ENCODE measurements at places on chromosomes 16 and 17.

DNA sequence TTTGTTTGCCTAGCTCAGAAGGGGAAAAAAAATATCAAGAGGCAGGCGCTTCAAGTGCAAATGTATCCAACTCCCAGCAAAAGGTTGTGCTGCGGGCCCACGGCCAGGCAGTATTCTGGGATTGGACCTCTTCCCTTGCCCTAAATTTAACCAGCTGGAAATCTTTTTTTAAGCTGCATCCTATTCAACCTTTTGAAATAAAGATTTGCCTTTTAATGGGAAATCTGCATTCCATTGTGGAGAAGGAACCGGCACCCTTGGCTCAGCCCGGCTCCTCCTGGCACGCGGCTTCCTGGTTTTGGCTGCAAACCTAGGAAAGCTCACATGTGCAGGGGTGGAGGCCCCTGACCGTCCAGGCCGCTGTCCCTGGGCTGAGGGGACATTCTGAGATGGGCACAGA, 38.8 kb upstream of the ENPP7 start:
- DNase-seq = no peak

DNA sequence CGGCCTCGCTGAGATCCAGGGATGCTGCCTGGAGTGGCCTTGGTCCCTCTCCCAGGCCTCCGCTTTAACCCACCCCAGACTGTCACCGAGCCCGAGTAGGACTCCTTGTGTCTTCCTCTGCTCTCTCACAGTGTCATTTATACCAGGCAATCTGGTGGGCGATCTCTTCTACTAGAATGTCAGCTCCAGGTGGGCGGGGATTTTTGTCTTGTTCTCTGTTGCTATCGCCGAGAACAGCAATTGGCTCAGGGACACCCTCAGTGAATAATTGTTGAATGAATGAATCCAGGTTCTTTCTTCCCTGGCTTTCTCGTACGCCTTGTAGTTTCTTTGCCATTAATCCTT, 591 bp downstream of the DHX38 start:
- DNase-seq = no peak

- DNase-seq = no peak
Measured at GRCh38 chr16:58031016-58031800, 5.7 kb downstream of the MMP15 start.

DNA sequence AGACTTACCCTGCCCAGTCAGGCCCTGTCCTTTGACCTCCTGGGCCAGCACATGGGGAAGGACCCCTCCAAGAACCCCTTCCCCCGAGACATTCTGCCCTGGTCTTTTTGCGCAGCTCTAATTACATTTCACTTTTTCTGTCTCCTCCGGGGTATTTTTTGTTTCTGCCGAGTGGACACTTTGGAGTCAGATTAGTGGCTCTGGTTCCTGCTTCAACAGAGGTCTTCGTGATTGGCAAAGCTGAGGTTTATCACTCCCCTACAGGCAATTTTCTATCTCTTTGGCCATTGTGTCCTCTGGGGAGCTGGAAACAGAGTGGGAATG, 23.5 kb downstream of the ANKRD40 start:
- DNase-seq = no peak

DNA sequence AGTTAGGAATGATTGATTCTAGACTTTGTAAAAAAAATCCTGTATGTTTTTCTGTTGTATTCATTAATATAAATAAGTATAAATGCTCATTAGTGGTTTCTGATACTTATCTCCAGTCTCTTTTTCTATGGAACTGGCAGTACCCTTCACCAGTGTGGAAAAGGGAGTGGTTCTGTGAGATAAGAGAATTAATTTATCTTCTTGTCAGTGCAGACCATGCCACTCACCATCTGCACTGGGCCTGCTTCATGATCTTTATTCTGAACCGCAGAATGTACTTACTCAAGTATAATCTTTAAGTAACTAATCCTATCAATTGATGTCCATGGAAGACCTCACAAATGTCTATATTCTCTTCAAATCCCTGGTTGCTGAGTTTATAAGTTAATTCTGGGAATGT, 836.1 kb upstream of the CDH8 start:
- DNase-seq = no peak

DNA sequence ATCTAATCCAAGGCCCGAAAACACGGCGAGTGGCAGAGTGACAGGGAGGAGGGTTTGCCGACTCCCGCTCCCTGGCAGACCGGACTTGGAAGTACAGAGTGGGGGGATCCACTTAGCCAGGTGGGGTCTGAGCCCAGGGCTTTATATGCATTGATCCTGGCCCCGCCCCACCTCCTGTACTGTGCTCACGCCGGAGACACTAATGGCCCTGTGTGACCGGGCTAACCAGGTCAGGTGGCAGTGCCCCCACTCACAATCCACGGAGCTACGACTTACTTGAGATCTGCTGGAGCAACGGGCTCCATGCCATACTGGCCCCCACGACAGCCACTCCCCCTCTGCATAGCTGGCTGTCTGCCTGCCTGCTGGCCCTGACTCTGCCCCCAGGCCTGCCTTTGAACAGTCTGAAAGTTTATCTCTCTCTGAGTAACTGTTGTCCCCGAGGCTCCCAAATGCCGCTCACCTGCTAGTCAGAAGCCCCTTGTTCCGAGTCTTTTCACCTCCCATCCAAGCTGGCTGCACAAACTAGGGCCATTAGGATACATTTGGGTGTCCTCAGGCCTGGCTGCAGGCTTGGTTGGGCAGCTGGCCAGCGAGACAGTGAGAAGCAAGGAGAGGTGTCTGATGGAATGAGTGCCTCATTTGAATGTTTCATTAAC, 28.0 kb downstream of the CACNA1G start:
- DNase-seq = peak; percentile 63

DNA sequence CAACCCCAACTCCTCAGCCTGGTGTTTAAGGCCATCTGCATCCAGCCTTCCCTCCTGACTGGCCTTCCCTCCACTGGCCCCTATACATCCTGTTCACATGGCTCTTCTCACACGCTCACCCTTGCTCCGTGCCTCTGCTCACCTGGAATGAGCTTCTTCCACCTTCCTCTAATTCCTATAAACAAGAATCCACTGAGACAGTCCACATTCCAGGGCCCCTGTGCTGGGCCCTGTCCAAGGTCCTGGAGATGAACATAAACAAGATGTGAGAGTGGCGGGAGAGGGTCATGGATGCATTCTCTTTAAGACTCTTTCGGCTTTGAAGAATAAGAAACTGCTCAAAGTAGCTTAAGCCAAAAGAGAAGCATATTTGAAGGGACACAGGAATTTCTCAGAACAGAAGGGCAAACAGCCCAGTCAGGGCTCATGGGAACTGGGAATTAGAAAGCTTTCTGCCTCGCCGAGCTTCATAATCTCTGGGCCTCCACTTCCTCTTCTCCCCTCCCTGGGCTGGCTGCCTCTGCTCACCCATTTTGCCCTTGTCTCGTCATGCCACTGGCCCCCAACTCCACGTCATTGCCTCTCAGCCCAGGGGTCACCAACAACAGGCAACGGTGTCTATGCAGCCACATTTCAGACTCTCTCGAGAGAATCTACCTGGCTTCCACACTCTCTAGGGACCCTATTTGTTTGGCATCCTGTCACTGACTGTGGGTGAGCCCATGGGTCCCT, 13.5 kb downstream of the SPPL2C start:
- DNase-seq = peak; percentile 75

- DNase-seq = no peak
Measured at GRCh38 chr16:67445913-67446907, 15.3 kb downstream of the HSD11B2 start.

DNA sequence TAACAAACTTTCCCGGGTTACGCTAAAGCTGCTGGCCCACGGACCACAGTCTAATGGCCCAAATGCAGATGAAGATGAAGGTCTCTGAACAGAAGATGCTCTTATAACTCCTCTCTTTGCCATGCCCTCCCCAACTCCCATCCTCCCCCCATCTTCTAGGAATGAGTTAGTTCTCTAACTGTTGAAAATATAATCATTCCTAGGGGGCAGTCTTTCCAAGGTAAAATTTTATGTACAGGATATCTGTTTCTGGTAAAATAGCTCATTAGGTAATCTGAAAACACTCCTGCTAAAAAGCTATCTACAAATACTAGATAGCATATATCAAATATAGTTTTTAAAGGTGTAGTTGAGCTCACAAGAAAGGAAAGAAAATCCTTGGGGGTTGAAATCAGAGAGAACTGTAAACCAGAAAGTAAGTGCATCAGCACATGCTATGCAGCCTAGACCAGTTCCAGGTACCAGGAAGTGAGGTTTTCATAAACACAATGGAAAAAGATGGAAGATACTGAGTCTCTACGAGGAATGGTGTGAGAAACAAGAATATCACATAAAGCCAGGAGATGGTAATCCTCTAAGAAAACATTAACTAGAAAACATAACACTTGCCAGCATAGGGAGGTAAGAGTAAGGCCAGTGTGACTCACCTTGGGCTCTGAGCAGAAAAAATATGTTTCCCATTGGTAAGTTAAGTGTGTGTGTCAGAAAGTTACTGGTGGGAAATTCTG, 38.1 kb downstream of the CMC2 start:
- no peak for DNase-seq

DNA sequence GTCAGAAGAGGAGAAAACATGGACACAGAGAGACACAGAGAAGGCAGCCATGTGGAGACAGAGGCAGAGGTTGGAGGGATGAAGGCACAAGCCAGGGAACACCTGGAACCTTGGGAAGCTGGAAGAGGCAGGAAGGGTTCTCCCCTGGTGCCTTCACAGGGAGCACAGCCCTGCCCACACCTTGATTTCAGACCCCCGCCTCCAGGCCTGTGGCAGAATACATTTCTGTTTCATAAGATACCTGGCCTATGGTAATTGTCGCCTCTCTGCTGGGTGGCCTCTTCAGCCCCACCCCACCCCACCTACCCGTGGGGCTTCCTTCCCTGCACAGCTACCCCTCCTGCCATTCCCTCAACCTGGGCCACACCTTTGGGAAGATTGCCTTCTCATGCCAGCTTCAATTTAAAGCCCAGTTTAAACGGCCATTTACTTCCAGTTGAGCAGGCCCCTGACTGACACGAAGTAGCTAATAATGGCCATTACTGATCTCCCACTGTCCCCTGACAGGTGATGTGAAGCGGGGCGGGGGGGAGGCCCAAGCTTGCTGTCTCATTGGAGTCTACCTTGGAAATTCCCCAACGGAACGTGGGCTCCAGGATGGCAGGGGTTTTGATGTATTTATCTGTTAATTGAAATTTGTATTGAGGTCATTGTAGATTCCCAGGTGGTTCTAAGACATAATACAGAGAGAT, 291.7 kb upstream of the FOXF1 start:
- DNase-seq = no peak

GRCh38 chr17:82487910-82488309, 29.4 kb downstream of the NARF start:
- no peak for DNase-seq

- no peak for DNase-seq
Measured at GRCh38 chr17:77646046-77646430, 312.5 kb upstream of the TNRC6C start.

GRCh38 chr17:79956853-79957252, 78.8 kb downstream of the TBC1D16 start:
- no peak for DNase-seq

GRCh38 chr17:35536664-35537171, 760 bp downstream of the SLFN12L start:
- no peak for DNase-seq

DNA sequence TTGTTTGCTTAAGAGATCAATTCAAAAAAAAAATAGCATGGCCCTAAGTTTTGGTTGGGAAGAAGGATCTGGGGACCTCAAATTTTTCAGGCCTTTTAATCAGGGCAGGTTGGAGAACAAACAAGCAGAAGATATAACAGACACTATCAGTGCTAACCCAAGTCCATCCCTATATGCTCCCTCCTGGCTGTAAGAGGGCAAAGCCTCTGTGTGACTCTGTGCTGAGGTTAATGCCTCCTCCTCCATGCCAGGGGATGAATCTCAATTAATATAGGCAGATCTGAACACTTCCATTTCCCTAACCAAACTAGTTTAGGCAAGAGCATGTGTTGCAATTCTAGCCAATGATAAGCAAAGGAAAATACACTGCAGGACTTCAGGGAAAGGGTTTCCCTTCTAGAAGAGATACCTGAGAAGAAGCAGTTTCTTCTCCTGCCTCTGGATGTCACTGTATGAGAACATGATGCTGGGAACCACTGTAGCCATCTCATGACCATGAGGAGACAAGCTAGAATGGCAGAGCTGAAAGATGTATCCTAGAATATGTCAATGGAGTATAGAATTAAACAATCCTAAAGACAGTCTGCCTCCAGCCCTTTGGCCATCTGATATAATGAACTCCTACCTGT, 76.0 kb downstream of the CHD9NB start:
- DNase-seq = no peak

DNA sequence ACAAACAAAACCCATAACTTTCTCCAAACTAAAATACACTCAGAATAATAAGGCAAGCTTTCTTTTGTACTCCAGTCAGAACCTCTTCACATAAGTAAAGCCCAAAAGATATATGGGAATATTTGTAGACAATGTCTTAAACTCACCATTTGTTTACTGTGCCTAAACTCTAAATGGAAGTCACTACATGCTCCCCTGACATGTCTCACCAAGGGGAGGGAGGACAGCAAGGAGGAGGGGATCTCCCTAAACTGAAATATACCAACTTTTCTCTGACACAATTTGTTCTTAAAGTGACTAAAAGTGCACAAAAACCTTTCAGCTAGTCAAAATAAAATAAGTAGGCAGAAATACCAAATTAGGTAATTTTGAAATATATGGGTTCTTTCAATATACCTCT, 38.5 kb downstream of the GRB7 start:
- DNase-seq = no peak

DNA sequence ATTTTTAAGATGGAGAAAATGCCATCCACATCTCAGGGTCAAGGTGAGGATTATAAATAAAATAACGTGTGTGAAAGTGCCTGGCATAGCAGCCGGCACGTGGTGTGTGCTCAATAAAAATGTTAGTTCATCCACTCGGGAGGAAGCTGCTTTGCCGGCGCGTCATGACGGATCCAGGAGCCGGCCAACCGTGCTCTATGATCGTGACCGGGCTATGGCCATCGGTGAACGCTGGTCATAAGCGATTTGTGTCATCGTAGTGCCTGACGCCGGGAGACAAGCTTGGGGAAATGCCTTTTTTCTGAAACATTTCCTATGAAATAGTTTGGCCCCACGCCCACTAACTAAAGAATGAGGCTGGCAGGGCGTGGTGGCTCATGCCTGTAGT, 74.0 kb downstream of the CMC2 start:
- no peak for DNase-seq
